Activated CD4-positive, alpha-beta T cell treated with anti-CD3 and anti-CD28 coated beads, Interleukin-2, amount 10 ng/mL, durations not matched to agents 7 days and 5 days (primary cell): ENCODE measurements at places on chromosomes 5 and 9.
A peak's percentile ranks its signal among the peaks of the same experiment; 100 is the strongest.

DNA sequence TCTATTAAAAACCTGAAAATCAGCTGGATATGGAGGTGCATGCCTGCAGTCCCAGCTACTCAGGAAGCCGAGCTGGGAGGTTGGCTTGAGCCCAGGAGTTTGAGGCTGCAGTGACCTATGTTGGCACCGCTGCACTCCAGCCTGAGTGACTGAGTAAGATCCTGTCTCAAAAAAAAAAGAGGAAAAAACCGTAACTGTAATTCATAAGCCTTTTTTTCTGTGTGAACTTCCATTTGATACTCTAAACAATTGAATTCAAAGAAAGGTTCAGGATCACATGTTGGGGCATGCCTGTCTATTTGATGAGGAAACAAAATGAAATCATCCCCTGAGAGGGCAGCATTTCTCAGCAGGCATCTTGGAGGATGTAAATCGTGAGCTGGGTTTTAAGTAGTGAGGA lies 38.8 kb downstream of the ITGA2 start:
- DNase-seq, result no peak

DNA sequence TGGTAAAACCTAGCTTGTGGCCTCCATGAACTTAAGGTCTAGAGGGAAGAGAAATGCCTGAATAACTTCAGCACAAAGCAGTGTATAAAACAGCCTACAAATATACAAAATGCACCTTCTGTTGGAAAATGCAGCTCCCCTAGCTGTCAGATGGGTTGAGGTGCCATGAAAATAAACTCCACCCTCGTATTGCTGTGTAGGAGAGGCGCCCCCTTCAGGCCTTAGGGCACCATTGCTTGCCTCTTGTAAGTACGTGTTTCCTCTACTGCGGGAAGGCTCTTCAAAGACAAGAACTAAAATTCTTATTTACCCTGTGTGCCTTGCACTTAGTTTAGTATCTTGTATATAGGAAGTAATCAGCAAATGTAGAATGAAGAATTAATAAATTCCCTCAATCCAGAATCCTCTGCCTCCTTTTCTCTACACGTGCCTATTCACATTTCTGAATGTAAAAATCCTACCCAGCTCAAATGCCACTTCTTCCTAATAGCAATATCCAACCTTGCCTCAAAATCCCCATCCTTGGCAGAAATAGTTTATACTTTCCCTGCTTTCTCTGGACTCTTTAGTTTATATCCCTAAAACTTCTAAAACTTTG lies 393.7 kb upstream of the PDE4D start:
- DNase-seq, result peak; percentile 8

DNA sequence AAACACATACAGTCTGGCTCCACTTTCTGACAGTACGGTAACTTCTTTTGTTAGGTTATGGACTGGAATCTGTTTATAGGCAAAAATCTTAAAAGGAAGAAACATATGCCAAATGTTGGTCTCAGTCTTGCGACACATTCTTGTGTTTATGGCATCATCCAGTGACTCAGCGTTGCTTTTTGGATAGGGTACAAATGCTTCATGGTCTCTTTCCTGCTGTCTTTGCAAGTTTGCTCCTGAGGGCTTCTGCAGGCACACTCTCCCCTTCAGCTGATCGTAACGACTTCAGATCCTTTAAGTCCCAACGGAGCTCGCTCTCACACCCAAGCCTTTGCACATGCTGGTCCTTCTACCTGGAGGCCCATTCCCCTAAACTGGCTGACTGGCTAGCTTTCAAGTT lies 23.6 kb upstream of the TNFSF8 start:
- no peak for DNase-seq

- no peak for DNase-seq
Observed at GRCh38 chr5:161027763-161028162, 175.8 kb upstream of the ATP10B start.

DNA sequence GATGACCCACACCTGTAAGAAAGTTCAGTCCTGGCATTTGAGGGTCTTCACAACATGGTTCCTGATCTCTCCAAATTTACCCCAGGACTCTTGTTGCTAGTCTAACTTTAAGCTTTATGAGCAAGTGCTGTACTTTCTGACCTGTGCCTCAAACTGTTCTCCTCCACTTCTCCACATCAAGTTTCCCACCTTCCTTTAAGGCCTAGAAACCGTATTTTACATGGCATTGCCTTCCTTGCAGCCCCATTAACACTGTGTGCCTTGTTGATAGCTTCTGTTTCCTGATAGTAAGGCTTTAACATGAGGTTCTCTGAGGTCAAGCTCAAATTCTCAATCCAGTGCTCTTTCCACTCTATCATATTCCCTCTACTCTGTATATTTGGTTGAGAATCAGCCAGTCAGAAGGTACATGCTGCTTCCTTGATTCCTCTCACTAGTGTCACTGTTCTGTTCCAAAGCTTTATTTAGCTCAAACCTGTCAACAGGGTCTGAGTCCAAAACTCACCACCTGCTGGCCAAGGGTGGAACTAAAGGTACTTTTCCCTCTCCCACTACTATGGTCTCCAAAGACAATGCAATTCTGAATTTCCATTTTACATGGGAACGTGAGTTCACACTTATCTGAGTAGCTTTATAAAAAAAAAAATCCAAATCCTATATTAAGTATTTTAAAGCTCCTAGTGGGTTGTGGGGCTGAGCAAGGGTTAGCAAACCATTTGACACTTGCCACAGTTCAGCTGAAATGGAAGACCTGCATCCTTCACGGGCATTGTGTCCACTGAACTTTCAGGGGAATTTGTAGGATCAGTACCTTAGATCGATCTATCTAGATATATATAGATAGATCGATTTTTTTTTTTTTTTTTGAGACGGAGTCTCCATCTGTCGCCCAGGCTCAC lies 21.1 kb downstream of the VCP start:
- peak; percentile 61 for DNase-seq

DNA sequence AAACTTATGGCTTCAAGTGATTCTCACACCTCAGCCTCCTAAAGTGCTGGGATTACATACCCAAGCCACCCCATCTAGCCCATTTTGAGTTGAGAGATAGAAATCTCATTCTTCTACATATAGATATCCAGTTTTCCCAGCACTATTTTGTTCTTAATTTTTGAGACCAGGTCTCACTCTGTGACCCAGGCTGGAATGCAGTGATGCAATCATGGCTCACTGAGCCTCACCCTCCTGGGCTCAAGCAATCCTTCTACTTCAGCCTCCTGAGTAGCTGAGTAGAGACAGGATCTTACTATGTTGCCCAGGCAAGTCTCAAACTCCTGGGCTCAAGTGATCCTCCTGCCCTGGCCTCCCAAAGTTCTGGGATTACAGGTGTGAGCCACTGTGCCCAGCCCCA lies 60.9 kb upstream of the CTNNA1 start:
- DNase-seq, result no peak

GRCh38 chr5:38541174-38541725 lies 15.2 kb downstream of the LIFR start:
- DNase-seq, result no peak

GRCh38 chr5:126683912-126684311 lies 83.2 kb downstream of the PHAX start:
- DNase-seq, result no peak

DNA sequence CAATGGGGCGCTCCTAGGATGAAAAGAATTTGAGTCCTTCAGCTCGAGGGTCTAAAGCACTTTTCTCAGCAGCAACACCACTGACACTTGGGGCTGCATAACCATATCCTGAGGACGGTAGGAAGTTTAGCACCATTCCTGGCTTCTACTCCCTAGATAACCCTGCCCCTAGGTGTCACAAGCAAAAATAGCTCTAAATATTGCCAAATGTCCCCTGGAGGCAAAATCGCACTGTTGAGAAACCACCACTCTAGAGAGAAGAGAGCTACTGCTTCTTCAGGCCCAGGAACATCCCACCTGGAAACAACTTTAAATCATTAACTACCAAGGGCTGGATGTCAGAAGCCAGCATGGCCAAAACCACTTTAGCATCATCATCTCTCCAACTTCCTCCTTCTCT lies 29.8 kb downstream of the MYO10 start:
- no peak for DNase-seq

DNA sequence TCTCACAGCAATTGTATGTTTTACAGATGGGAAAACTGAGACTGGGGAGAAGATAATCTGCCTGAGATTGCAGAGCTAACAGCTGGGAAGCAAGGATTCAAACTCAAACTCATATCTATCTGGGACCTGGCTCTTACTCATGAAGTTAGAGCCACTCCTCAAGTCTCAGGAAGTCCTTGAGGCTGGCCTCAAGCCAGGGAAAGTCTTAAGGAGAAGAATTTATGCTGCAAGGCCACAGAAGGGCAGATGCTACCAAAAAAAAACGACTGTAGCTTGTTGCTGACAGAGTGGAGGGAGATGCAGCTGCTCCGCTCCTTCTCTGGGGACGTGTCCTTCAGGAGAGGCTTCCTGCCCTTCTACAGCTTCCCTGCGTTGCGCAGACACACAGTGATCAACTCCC lies 39.8 kb downstream of the BARHL1 start:
- no peak for DNase-seq

GRCh38 chr9:21730899-21731298 lies 71.5 kb upstream of the MTAP start:
- DNase-seq, result no peak

DNA sequence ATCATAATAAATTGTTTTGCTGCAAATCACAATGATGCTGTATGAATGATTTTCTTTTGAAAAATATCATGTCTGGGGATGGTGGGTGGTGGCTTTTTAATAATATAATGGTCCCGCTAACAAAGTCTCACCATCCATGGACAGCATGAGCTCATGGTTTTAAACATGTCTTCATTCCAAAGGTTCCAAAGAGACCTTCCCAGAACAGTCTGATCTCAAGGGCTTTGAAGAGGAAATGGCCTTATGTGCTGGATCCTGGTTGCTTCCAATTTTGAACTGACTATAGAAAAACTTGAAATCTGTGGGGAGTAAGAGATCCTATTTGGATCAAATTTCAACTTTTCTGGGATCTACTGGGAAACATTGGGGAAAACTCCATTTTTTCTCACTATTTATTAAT lies 121.8 kb downstream of the ADAMTS12 start:
- no peak for DNase-seq

DNA sequence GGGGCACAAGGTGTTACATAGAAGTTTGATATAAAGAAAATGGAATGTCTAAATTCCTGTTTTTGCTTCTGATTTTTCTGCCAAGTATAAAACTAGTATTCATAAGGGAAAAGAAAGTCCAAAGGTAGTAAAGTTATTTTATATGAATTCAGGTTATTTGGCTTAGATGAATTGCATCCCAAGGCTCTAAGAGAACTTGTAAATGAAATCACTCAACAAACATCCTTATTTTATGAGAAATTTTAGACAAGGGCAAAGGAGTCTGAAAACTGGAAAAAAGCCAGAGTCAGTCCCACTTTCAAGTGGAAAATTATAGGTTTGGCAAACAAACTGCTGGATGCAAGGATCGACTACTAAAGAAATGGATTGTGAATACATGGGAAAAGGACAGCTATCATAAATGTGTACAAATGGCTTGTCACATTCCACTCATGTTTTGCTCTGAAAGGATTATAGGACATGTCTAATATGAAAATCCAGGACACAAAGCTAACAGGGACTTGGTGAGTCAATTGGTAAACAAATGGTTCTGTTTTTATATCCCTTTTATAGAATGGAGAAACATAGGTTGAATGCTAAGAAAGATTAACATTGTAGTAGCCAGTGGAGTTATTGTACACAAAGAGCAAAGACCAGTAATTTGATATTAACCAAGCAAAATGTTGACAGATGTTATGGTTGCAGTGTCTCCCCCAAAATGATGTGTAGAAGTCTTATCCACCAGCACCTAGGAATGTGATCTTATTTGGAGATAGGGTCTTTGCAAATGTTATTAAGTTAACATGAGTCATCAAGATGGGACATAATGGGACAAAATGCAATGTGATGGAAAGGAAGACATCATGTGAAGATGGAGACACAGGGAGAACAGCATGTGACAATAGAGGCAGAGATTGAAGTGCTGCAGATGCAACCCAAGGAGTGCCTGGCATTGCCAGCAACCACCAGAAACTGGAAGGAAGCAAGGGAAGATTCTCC lies 495.7 kb downstream of the TLE1 start:
- DNase-seq, result no peak

GRCh38 chr9:121851641-121852091 lies 200.2 kb downstream of the DAB2IP start:
- DNase-seq, result no peak

GRCh38 chr5:40655138-40655537 lies 24.6 kb upstream of the PTGER4 start:
- DNase-seq, result no peak

GRCh38 chr5:102119252-102119651 lies 176.8 kb downstream of the SLCO4C1 start:
- DNase-seq, result no peak

- no peak for DNase-seq
Observed at GRCh38 chr5:170542691-170543293, 39.0 kb downstream of the KCNIP1 start.

DNA sequence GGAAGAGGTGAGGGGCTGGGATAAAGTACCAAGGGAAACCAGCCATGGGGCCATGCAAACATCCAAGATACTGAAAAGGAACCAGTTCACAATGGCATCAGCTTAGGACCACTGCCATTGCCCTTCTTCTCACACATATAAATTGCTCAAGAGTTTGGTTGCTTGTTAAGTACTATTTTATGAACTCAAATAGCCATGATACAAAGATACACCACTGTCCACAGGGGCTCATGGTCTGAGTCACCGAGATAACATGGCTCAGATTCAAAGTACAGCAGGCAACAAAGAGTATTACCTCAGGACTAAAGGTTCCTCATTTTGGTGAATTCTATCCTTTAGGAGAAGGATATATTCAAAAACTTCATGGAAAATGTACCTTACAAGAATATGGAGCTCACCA lies 55.6 kb downstream of the FANCC start:
- no peak for DNase-seq

- DNase-seq, result no peak
Observed at GRCh38 chr9:20568400-20568799, 53.9 kb downstream of the MLLT3 start.

DNA sequence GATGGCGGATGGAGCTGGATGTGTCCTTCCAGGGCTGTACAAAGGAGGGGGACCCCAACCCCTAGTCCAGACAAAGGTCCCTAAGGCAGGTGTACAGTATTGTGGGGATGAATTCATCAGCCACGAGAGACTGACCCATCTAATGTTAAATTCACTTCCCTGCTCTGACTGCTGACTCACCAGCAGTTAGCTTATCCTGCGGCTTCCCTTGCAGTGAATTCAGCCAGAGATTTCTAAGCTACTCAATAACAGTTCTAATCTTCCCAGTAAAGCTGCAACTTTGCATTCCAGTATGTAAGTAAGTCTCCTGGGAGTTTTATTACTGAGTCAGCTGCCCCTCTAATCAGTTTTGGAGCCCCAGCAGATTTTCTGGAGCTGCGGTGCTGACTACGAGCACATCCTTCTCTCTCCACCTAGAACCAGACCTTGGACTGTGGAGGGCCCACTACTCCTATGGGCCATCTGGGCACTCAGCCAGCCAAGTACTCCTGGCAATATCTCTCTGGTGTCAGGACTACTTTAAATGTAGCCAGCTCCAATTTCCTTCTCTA lies 16.1 kb downstream of the B4GALT1 start:
- DNase-seq, result no peak

GRCh38 chr9:90058182-90058763 lies 453.5 kb downstream of the GADD45G start:
- DNase-seq, result no peak
